ENCODE measurements at places on chromosomes 1 and 21.

- DNase-seq: no peak
Observed at GRCh38 chr21:32135401-32136363, 143.2 kb downstream of the MIS18A start.

DNA sequence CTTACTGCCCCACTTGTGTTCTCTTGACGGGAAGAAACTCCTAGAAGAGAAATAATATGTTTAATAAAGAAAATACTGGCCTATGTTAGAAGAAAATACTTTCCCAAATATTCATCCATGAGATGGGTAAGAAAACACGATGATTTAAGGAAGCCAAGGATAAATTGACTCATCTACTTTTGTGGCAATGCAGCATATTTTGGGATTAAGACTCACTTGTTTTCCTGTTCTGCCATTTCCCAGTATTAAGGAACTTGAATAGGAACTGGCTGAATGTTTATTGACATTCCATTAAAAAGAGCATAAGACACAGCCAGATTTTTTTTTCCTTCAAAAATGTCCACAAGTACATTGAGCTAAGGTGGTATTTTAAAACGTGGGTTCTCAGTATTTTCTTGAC is 10.9 kb upstream of the ADAMTS5 start:
- no peak for DNase-seq

GRCh38 chr1:210400043-210400840 is 71.5 kb downstream of the HHAT start:
- DNase-seq: peak; percentile 80

- no peak for DNase-seq
Observed at GRCh38 chr1:79777481-79778219, 771.1 kb upstream of the ADGRL4 start.

DNA sequence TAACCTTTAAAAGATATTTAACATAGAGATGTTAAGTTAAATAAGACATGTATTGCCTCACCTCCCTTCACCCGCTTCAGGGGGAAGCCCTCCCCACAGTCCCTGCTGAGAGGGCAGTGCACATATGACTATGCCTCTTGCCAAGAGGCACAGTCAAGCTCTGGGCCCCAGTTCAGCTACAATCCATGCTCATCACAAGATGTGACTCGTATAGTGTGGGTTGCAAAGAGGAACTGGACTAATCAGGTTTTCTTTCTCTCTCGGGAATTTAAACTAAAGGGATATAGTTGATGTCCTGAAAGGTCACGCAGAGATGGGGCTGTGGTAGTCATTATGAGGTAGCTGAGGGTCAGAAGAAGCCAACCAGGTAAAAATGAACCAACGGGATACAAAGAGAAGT is 35.6 kb downstream of the LYST start:
- no peak for DNase-seq

DNA sequence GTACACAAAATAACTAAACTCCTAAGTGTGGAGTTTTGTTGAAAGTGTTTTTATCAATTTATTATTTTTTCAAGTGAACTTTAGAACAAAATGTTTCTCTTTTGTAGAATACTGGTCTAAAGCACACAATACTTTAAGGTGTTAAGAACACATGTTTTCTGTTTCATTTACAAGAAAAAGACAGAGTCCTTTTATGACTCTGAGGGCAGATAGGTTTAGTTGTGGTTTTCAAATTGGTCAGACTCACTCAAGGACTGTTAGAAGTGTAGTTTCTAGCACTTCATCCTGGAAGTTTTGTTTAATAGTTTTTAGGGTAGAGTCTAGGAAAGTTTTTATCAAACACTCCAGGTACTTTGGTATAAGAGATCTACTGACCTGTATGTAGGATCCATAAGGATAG is 376.5 kb downstream of the LRRIQ3 start:
- no peak for DNase-seq

DNA sequence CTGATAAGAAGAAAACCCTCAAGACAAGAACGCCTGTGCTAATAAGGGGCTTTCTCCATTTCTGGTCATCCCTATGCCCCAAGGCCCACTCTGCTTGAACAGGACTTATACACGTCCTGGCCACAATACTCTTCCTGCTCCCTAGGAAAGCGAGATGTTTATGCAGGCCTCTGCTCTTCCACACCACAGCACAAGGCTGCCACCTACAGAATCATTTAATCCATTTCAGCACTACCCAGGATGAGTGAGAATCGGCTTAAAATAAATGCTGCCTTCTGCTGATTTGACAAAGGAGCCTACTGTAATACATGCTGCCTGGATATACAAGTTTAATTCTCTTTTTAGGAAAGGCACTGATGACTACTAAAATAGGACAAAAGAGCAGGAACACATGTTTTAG is 29.4 kb downstream of the FRRS1 start:
- DNase-seq: peak; percentile 57

GRCh38 chr1:103576065-103576464 is 4.7 kb downstream of the AMY2B start:
- DNase-seq: no peak

DNA sequence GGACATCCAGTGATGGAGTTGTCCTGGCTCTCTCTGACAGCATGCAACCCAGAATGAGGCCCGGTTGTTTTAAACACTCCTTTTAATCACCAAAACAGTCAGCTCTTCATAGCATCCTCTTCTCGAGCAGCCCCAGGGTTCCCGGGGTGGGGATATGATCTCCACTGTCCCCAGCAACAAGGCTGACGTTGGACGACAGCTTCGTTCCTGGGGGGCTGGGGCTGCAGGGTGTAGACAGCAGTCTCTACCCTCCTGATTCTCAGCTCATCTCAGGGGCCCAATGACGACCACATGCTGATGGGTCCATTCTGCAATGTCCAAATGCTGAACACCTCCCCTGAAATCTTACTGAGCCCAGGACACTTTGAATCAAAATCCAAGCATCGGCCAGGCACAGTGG is 27.0 kb downstream of the TRIM11 start:
- DNase-seq: no peak

- no peak for DNase-seq
Observed at GRCh38 chr1:161740921-161741320, 8.7 kb upstream of the DUSP12 start.

- DNase-seq: no peak
Observed at GRCh38 chr1:173009597-173009996, 41.1 kb downstream of the TNFSF18 start.

- no peak for DNase-seq
Observed at GRCh38 chr1:67754526-67754920, 69.5 kb downstream of the GADD45A start.

GRCh38 chr1:119040906-119041305 is 52.8 kb upstream of the TBX15 start:
- no peak for DNase-seq

DNA sequence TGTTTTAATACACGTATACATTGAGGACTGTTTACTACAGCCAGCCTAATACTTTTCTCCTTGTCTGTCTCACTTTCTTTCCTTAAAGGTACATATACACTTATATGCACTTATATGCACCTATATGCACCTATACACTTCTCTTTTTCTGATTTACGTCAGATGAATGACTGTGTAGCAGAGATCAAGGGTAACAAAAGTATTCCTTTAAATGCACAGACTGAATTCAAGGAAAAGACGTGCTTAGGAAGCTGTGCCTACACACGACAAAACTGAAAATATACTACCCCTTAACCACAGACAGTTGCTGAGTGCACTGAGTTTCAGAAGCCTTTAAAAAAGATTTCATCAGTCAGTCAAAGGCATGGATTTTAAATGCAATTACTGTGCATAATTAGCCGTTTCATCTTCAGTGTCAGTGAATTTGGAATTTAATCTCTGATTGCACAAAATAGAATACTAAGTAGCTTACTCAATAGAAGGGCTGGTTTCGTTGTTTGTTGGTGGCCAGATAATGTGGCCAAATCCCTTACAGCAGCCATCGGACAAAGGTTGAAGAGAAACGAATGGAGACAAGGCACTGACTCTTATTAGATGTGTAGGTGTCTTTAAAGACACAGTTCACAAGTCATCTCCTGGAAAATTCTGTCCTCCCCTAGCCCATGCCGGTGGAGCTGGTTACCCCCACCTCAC is 38.3 kb upstream of the TARBP1 start:
- no peak for DNase-seq

GRCh38 chr1:15277933-15278332 is 30.9 kb downstream of the FHAD1 start:
- no peak for DNase-seq

- no peak for DNase-seq
Observed at GRCh38 chr21:44677881-44678280, 4.1 kb downstream of the KRTAP12-1 start.

DNA sequence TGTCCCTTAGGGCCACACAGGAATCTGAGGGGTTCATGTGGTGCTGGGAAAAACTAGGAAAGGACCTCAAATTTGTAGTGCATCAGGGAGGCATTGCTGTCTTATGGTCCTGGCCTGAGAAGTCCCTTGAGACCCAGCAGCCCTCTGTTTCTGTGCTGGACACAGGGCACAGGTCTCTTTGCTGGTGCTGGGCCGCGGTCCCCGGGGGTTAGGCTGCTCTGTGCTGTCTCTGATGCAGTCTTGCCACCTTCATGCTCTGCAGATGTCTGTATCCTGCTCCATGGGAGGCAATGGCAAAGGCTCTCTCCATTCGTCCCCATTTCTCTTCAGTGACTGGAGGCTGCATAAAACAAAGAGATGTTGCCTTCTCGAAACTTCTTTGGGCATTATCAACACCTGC is 13.0 kb downstream of the EDARADD start:
- DNase-seq: no peak

GRCh38 chr21:44475266-44475845 is 20.0 kb downstream of the LRRC3 start:
- DNase-seq: no peak

- no peak for DNase-seq
Observed at GRCh38 chr1:165862448-165862847, 35.0 kb downstream of the UCK2 start.

DNA sequence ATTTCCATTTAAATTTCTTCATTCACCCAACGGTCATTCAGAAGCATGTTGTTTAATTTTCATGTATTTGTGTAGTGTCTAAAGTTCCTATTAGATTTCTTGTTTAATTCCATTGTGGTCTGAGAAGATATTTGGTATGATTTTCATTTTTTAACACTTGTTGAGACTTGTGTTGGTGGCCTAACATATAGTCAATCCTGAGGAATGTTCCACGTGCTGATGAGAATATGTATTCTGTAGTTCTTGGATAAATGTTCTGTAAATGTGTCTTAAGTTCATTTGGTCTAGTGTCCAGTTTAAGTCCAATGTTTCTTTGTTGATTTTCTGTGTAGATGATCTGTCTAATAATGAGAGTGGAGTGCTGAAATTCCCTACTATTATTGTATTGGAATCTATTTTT is 22.7 kb upstream of the LCE5A start:
- no peak for DNase-seq

- no peak for DNase-seq
Observed at GRCh38 chr1:205810448-205811157, 2.4 kb downstream of the SLC41A1 start.

DNA sequence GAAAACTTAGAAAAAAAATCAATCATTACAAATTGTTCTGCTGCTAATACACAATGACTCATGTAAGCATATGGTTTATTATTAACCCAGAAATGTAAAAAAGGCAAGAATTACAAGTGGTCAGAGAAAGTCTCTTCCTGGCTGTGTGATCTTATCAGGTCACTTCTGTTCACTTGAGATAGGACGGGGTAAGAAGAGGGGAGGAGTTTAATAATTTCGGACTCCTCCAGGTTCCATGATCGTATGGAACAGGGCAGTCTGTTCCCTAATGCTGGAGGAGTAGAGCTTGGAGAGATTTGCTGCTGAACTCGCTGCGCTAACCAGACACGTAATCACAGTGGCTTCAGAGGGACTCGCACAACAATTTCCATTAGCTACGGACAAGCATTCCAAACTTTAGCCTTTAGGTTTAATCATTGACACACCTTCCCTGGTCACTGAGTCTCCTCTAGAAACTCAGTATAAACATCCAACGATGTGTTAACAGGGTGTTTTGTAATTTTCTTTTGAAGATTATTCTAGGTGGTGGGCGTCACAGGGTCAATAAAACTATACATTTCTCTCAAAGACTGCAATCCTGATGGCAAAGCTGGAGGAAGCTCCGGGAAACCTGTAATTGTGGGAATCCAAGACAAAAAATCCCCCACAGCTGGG is 1.3 kb downstream of the CRYZ start:
- DNase-seq: no peak

GRCh38 chr1:224333309-224333926 is 3.4 kb upstream of the NVL start:
- no peak for DNase-seq

DNA sequence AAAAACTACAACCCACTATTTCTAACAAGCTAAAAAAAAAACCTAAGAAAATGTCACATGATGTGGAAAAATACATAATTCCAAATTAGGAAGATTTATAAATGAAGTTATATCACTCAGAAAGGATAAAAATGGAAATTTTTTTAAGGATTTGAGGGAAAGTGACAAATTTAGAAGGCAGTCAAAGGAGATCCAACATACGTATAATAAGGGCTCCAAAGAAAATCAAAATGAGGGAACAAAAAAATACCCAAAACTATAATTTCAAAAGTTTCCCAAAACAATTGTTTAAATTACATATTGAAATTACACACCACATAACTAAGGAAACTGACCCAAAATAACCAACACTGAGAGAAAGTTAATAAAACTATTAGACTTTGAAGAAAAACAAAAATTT is 381.1 kb upstream of the KAZN start:
- no peak for DNase-seq

GRCh38 chr21:15894596-15894995 is 164.8 kb downstream of the USP25 start:
- no peak for DNase-seq

GRCh38 chr1:55287723-55288122 is 72.6 kb upstream of the USP24 start:
- DNase-seq: no peak

- DNase-seq: no peak
Observed at GRCh38 chr1:154323493-154323892, 1.8 kb upstream of the ATP8B2 start.

GRCh38 chr1:169511316-169512005 is 25.7 kb upstream of the SLC19A2 start:
- DNase-seq: no peak

- DNase-seq: no peak
Observed at GRCh38 chr1:83500987-83501591, 497.8 kb downstream of the TTLL7 start.

GRCh38 chr1:6587261-6588005 is 7.6 kb downstream of the ZBTB48 start:
- no peak for DNase-seq

GRCh38 chr1:162093095-162093494 is 23.6 kb downstream of the NOS1AP start:
- no peak for DNase-seq

DNA sequence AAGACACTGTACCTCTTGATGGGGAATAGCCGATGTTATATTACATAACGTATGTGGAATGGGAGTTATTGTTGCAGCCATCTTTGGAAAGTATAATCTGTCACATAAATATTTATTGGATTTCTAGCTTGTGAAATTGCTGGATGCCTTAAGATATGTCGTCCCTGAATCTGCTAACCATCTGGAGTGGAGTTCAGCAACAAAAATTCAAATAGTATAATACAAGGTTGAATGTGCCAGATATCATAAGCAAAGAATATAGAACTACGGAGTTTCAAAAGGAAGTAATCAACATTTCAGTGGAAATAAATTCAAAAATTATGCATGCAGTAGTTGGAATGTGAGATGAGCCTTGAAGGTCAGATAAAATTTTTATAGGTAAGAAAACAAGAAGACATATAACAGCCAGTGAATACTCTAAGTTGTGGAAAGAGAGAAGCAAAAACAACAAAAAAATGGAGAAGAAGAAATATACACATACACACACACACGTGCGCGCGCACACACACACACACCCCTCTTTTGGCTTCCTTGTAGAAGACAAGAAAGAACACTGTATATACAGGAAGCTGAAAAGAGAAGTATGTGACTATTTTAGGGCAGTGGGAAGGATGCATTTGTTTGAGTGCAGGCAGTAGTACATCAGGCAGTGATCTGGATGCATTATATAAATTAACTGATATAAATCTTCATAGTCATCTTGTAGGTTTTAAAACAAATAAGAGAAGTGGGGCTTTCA is 516.7 kb downstream of the KCNT2 start:
- DNase-seq: no peak

Data from NT2/D1 (cell line).